Aorta (tissue), 5 donors: ENCODE measurements at places on chromosomes 6 and 20. TPM values are rescaled to one million over a fixed set of nuclear protein-coding genes. Genes with fewer than 3 reads are reported as not detected.

Gene UBD
- polyA plus RNA-seq: 0.51 TPM

Gene HAO1
- polyA plus RNA-seq: not detected

Gene FILIP1
- polyA plus RNA-seq: 8.3 TPM

Gene ADTRP
- polyA plus RNA-seq: 0.82 TPM

Gene MYMX
- polyA plus RNA-seq: not detected

Gene CCN2
- 221 TPM for polyA plus RNA-seq

Gene NAPB
- 9.8 TPM for polyA plus RNA-seq

Gene CST4
- polyA plus RNA-seq: not detected

DNA sequence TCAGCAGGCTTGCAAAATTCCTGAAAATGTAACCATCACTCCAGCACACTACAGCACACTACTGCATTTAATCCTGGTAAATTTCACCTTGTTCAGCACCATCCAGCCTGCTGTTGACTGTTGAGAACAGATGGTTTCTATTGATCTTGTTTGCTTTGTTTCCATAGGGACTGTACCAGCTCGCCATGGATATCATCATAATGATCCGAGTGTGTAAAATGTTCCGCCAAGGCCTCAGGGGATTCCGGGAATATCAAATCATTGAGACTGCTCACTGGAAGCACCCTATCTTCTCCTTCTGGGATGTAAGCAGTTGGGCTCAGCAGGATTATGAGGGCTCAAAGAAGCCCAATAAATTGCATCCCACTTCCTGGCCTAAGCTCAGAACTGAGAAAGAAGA, 4.1 kb downstream of the CNBD2 start:
- no peak overlapping the region for H3K27ac ChIP-seq
- H3K4me3 ChIP-seq: no peak overlapping the region
- DNase-seq: no peak
- no peaks in the 10 kb centered on the region for H3K27me3 ChIP-seq
- no peaks in the 10 kb centered on the region for H3K36me3 ChIP-seq

GRCh38 chr6:14271789-14272736, 154.5 kb downstream of the CD83 start:
- no peak for DNase-seq
- no peaks in the 10 kb centered on the region for H3K27me3 ChIP-seq
- no peaks in the 10 kb centered on the region for H3K36me3 ChIP-seq
- H3K4me3 ChIP-seq: no peak overlapping the region

DNA sequence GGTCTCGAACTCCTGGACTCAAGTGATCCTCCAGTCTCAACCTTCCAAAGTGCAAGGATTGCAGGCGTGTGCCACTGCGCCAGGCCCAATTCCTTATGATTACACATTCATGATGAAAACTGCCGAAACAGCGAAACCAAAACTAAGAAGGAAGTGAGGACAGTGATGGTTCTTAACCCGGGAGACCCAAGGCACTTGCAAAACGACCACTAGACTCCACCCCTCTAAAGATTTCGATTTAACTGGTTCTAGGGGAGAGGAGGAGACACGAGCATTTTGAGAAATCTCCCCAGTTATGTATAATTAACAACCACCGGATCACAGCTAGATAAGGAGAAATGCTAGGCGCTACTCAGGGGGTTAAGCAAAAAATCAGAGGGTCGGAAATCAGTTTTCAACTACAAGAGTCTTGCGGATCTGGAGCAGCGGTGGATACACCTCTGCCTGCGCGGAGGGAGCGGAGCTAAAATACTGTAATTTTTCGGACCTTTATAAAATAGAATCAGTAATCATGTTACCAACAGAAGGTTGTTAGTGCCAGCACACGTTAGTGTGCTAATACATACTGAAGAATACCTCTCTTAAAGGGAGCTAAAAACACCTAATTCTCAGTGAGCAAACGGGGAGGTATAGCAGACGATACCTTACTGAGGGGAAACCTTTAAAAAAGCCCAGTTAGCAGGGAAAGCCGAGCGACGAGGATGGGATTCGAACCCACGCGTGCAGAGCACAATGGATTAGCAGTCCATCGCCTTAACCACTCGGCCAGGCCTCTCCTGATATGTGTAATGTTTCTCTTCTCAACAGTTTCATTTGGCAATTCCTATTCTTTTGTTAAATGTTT, 60.0 kb upstream of the BTN3A2 start:
- H3K27me3 ChIP-seq: no peaks in the 10 kb centered on the region
- H3K27ac ChIP-seq: no peak overlapping the region
- H3K4me1 ChIP-seq: no peaks in the 10 kb centered on the region
- DNase-seq: peak; percentile 89
- H3K36me3 ChIP-seq: no peaks in the 10 kb centered on the region

DNA sequence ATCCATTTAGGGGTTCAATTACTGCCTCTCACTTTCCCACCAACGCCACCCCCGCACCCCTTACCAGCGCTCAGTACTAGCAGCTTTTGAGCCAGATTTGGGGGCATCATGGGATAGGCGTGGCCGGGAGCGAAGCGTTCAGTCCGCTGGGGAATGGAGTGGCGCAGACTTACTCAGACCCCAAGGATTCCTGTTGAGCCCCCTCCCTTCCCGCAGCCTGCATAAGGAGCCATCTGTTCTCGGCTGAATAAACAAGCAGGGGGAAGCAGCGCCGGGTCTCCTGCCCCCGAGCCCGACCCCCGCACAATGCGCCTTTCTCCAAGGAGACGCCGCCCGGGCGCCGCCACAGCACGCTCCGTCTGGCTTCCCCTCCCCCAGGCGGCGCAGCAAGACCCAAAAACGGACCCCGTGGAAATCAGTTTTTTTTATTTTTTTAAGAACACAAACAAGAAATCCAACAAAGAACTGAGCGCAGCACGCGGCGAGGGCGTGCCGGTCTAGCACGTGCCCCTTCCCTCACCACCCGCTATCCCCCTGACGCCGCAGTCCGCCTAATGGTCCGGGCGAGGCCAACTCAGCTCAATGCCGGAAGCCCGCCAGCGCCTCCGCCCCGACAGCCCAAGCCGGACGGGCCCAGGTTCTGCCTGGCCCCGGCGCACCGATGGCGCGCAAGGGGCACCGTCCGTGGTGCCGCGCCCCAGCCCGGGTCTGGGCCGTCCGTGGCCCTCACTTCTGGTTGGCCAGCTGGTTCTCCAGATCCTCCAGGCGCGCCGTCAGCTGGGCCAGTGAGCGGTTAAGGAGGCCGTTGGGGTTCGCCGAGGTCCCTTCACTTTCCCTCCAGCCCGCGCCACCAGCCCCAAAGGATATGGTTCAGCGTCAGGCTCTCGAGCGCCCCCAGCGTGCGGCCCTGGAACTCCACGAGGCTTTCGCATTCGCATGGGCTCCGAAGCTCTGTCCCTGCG, 13.3 kb upstream of the RBPJL start:
- DNase-seq: peak; percentile 97
- no peaks in the 10 kb centered on the region for H3K36me3 ChIP-seq
- no peaks in the 10 kb centered on the region for H3K4me1 ChIP-seq
- no peaks in the 10 kb centered on the region for H3K27me3 ChIP-seq
- H3K4me3 ChIP-seq: peak overlapping the region; percentile 11

- H3K4me3 ChIP-seq: no peak overlapping the region
- no peak for DNase-seq
- no peaks in the 10 kb centered on the region for H3K27me3 ChIP-seq
- no peaks in the 10 kb centered on the region for H3K36me3 ChIP-seq
- no peak overlapping the region for H3K27ac ChIP-seq
- peaks cover 2% of the 10 kb centered on the region for H3K4me1 ChIP-seq
Measured at GRCh38 chr6:149223120-149223903, 94.2 kb upstream of the TAB2 start.

DNA sequence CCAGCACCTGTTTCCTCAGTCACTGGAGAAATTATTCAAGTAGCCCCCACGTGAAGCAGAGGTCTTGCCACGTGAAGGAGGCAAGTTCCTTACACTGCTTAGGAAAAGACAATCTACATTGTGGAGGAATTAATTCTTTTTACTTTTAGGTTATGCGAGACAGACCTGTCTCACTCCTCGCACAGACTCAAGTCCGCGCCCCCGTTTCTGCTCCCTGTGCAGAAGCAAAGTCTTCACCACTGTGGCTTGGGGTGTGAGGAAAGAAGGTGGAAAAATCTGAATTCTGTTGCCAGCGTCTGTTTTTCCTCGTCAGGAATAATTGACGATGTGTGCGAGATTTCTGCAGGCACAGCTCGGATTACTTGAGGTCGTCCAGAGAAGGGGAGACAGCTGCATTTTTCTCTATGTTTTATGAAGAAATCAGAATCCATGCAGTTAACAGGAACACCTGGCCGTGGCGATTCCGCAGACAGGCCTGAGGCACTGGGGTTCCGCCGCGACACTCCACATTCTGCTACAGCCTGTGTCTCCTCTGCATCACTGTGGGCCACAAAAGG, 185.1 kb downstream of the SMOC2 start:
- no peaks in the 10 kb centered on the region for H3K4me1 ChIP-seq
- H3K27ac ChIP-seq: no peak overlapping the region
- H3K27me3 ChIP-seq: no peaks in the 10 kb centered on the region
- no peak overlapping the region for H3K4me3 ChIP-seq

DNA sequence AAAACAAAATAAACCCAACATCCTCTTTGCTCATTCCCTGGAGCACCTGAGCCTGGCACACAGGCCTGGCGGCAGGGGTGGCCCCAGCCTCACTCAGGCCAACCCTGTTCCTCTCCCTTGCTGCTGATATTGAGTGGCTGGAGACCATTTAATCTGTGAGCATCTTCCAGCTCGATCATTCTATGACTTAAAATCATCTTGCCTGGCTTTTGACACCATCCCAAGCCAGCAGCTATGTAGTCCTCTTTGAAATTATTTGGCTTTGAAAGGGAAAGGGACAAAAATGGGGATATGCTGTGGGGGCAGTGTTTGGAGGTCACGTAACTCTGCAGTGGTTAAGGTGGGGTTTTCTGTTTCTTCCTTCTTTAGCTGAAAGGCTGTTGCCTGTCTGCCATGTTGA, 22.8 kb downstream of the EZR start:
- H3K4me1 ChIP-seq: peaks cover 3% of the 10 kb centered on the region
- no peaks in the 10 kb centered on the region for H3K36me3 ChIP-seq
- no peak for DNase-seq
- no peak overlapping the region for H3K27ac ChIP-seq
- no peaks in the 10 kb centered on the region for H3K27me3 ChIP-seq

GRCh38 chr6:157110607-157111006, 212.7 kb downstream of the TMEM242 start:
- DNase-seq: no peak
- H3K27me3 ChIP-seq: no peaks in the 10 kb centered on the region
- no peaks in the 10 kb centered on the region for H3K4me1 ChIP-seq
- H3K27ac ChIP-seq: no peak overlapping the region
- H3K36me3 ChIP-seq: peaks cover 3% of the 10 kb centered on the region

- no peaks in the 10 kb centered on the region for H3K36me3 ChIP-seq
- DNase-seq: no peak
- H3K4me1 ChIP-seq: peaks cover 28% of the 10 kb centered on the region
- H3K27ac ChIP-seq: no peak overlapping the region
- no peaks in the 10 kb centered on the region for H3K27me3 ChIP-seq
Measured at GRCh38 chr6:53827531-53827930, 32.7 kb downstream of the LRRC1 start.

GRCh38 chr20:46998477-46999240, 104.0 kb downstream of the EYA2 start:
- no peaks in the 10 kb centered on the region for H3K36me3 ChIP-seq
- no peaks in the 10 kb centered on the region for H3K27me3 ChIP-seq
- H3K27ac ChIP-seq: no peak overlapping the region
- H3K4me3 ChIP-seq: no peak overlapping the region

DNA sequence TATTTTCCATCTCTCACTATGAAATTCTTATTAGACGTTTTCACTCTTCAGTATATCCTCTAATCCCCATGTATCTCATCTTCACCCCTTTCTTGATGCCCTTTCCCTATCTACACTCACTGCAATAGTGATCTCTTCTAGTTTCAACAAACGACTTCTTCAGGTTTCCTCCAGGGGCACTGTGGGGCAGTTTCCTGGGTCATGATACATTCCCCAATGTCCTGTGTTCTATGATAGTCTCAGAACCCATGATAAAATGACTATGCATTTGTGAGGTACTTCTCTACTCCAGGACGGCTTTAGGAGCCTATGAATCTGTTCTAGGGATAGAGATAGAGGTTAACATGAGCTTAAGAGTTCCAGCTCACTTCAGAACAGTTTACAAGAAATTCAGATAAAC, 183.3 kb downstream of the FOXC1 start:
- no peak overlapping the region for H3K4me3 ChIP-seq
- DNase-seq: no peak
- H3K4me1 ChIP-seq: peaks cover 1% of the 10 kb centered on the region
- H3K36me3 ChIP-seq: no peaks in the 10 kb centered on the region
